ENCODE measurements at places on chromosomes 7 and 10.

DNA sequence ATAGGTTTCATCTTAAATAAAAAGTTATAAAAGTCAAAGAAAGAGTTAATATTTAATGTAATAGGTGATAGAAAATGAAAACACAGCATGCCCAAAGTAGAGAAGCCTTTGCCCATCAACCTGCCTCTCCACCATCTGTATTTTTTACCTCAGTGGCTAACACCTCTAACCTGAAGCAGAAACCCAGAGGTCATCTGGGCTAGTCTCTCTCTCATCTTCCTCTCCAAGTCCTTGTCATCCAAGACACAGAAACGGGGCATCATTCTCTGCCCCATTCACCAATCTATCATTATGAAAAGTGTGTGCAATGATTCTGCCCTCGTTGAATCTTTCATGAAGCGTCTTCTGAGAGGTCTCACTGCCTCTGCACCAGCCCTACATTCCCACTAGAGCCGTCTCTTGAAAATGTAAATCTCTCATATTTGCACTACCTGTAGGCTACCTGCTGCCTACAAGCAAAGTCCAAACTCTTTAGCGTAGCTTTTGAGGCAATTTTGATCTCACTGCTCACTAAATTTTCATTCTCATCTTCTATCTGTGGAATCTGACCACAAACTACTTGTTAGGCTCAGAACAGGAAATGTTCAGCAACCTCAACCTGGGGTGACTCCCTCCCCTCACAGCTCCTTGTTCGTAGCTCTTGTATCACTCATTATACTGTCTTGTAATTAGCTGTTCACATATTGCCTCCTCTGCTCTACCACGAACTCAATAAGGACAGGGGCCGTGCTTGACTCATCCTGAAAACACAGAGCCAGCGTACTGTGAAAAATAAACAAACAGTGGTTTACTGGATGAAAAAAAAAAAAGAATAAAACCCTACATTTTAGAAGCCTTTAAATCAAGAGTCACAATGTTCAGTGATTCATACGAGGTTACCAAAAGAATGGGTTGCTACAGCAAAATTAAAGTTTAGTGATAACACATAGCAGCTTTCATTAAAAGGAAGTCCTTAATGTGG lies 83.1 kb downstream of the CTNNA3 start:
- peak; percentile 7 for DNase-seq

DNA sequence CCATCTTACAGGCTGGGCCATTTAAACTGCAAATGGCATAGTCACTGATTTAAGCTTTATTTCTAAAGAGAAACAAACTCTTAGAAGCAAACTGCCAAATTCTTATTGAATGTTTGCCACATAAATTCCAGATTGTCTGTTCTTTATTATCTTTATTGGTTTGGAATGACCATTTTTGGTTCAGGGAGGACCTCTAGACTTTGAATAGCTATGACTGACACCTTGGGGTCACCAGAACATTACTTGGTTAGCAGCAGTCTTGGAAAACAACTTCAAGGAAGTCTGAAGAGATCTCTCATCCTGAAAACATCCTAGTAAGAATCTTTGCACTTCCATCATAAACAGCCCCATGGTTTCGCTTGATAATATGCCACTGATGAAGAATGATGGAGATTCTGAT lies 197.1 kb downstream of the SUGCT start:
- no peak for DNase-seq

DNA sequence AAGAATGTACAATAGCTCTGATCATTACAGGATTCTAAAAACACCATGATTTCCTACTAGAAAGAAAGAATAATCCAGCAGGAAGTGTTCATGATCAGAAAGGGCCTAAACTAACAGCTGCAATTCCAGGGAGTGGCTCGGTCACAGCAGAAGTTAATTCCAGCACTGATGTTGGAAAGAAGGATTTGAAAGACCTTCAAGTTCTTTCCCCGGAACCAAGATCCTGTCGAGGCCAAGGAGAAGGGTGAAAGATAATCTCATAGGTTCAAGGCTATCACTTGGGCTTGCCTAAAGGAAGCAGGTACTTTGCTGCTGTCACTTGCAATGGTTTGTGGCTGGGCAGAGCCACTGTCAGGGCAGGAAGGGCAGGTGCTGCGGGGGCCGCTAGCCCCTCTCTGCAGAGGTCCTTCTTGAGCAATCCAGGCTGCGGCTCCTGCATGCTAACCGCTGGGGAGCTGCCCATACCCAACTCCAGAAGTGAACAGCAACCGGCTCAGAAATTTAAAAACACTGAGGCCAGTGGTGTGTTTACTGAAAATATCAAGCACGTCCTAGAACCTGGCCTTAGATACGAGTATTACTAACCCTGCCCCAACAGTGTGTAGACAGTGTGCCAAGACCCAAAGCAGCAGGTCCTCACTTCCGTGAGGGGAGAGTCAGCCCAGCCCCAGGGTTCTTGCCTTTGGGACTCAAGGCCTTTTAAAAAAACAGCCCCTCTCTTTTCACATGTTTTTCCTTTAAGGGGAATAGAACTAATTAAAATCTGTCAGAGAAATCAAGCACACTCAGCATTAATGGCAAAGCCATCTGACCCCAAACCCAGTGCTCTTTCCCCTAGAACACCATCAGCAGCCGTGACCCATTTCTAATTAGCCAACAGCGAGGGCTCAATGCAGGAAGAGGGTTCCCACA lies 76.8 kb downstream of the VIPR2 start:
- no peak for DNase-seq

DNA sequence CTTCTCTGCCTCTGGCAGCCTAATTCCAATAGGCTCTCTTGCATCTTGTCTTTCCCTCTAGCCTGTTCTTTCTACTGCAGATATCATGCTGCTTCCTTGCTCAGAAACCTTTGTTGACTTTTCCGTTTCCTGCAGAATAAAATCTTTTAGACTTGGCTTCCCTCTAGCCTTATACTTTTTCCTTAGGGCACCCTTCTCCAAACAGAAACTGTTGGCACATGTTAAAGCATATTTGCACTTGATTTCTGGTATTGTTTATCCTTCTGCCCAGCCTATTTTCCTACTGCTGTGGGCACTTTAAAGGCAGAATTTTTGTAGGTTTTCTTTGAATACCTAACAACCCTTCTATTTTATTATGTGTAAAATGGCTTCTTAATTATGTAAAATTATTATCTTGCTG lies 4.6 kb downstream of the GNAI1 start:
- DNase-seq = no peak

DNA sequence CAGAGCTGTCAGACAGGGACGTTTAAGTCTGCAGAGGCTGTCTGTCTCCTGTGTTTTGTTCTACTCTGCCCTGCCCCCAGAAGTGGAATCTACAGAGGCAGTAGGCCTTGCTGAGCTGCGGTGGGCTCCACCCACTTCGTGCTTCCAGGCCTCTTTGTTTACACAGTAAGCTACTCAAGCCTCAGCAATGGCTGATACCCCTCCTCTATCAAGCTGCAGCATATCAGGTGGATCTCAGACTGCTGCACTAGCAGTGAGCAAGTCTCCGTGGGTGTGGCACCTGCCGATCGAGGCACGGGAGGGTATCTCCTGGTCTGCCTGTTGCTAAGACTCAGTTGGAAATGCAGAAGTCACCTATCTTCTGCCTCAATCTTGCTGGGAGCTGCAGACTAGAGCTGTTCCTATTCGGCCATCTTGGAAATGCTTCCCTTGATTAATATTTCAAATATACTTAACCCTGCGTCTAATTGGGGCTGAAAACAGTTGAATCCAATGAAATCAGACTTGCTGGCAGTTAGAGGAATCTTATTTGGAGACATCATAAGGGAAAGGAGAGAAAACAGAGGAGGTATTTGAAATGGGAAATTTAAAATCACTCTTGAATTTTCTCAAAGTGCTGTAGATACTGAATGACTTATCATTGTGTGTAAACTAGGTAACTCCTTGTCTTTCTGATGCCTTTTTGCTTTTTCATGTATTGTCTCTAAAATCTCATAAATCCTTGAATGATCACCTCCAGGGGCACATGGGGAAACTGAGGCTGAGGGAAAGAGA lies 13.8 kb upstream of the CYP3A5 start:
- DNase-seq = no peak

DNA sequence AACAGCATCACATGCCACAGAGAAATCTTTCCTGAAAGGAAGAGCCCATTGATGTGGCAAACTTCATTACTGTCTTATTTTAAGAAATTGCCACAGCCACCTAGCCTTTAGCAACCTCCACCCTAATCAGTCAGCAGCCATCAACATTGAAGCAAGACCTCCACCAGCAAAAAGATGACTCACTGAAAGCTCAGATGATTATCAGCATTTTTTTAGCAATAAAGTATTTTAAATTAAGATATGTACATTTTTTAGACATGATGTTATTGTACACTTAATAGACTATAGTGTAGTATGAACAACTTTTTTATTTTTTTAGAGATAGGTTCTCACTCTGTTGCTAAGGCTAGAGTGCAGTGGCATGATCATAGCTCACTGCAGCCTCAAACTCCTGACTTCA lies 14.8 kb downstream of the STEAP1B start:
- no peak for DNase-seq

DNA sequence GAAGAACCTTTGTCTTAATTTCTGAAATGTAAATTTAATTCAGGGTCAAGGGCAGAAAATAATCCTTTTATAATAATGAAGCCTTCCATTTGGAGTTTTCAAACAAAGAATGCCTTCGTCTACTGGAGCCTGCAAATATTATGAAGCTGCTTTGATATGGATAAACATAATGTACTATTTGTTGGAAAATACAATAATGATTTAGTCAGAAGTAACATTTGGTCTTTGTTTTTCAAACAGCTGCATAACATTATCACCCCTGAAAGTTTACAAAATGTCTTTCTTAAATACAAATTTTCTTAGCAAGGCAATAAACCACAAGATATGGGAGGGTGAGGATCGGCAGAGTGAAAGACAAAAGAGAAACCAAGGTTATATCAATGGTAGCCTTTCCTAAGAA lies 41.5 kb downstream of the TMEM26 start:
- DNase-seq = no peak

DNA sequence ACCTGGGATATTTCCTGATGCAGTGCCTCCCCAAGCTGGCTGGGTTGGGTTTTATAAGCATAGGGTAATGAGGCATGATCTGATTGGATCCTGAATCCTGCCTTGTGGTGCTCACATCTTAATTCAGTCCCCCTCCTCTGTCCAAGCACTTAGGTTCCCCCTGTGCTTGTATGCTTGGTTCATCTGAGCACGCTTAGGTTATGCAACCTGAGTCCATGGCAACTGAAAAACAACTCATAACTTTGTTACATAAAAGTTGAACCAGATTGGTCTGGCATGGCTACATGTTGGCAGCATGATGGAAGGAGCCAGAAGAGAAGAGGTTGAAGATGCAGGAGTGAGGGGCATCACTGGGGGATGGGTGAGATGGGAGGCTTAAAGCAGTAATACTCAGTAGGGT lies 57.3 kb upstream of the OSBPL3 start:
- no peak for DNase-seq

DNA sequence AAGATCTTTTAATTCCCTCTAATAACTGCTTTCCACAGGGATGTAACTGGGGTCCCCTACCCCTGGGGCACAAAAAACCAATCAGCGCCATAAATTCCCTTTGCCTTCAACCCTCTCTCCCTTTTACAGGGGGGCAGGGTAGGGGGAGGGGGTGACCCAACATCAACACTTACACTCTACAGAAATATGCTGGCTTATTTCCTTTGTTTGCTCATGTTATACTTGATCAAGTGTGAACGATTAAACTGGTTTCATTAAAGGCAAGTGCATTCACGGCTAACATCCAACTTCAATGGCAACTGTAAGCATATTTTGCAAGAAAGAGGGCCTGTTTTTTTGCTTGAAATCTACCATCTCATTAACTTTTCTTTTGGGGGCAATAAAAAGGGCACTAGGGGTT lies 2.9 kb downstream of the CTBP2 start:
- DNase-seq = no peak

- DNase-seq = peak; percentile 58
Observed at GRCh38 chr7:5704534-5704922, 76.9 kb downstream of the RNF216 start.

DNA sequence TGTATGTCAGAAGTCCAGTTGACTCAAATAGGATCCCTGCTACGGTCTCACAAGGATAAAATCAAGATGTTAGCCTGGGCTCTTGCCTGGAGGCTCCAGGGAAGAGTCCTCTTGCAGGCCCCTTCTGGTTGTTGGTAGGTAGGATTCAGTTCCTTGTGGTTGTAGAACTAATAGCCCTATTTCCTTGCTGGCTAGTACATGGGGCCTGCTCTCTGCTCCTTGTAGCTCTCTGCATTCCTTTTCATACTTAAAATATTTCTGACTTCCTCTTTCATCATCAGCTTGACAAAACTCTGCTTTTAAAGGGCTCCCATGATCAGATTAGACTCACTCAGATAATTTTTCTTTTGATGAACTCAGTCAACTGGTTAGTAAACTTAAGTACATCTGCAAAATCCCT lies 756.7 kb downstream of the GATA3 start:
- no peak for DNase-seq

DNA sequence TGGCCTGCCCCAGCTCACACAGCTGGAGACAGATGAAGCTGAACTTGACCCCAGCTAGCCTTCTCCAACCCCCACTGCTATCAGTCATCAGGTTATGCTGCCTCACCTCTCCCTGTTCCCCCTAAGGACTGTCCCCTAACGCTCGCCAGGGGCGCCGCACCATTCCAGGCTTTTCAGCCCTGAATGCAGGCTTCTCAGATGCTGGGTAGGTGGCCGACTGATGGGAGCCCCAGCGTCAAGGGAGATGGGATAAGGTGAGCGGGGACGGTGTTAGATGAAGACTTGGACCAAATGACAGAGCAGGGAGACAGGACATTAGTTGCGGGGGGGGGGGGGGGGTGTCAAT lies 15.8 kb upstream of the OPALIN start:
- DNase-seq = no peak

- DNase-seq = no peak
Observed at GRCh38 chr7:11437994-11438393, 394.0 kb downstream of the THSD7A start.

DNA sequence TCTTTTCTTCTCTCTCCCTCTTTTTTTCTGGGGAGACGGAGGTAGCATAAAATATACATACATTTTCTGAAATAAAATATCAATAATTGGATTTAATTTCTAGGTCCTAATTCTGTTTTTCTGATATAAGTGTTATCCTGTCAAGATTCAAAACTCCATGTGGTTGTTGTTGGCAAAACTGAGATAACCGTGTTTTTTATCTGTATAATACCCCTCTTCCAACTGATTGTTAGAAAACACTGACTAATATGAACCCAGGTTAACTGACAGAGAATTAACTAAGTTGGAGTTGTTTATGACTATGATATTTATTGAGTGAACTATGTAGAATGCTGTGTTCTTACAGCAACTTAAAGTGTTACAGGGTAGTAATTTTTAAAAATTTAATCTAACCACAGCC lies 236.5 kb upstream of the KAT6B start:
- no peak for DNase-seq

DNA sequence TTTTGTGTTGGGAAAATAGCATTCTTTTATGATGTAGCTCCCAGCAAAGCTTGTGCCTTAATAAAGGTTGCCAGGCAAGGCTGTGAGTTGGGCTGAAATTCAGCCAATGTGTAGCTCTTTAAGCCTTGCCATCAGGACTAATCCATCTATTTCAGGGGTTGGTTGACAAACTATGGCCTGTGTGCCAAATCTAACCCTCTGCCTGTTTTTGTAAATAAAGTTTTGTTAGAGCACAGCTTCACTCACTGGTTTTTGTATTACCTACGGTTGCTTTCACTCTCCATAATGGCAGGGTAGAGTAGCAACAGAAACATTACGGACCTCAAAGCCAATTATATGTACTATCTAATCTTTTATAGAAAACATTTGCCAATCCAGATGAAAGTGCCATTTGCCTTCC lies 638.1 kb upstream of the POT1 start:
- DNase-seq = no peak
